ENCODE measurements at places on chromosomes 2 and 18. TPM values are rescaled to one million over a fixed set of nuclear protein-coding genes. Genes with fewer than 3 reads are reported as not detected.

The BMP10 gene
- total RNA-seq: not detected

The BCL11A gene
- total RNA-seq: 4.6 TPM

The ITGB6 gene
- 58.8 TPM for total RNA-seq

The TCF23 gene
- not detected for total RNA-seq

The PROM2 gene
- 5.9 TPM for total RNA-seq

The SIX3 gene
- not detected for total RNA-seq

The PSD4 gene
- total RNA-seq: 44.3 TPM

The MPV17 gene
- total RNA-seq: 110 TPM

The SCN2A gene
- 0.42 TPM for total RNA-seq

The UGT1A7 gene
- 0.16 TPM for total RNA-seq

The NPPC gene
- not detected for total RNA-seq

The FER1L5 gene
- total RNA-seq: 0.34 TPM

The SEMA4F gene
- 10.3 TPM for total RNA-seq

The LYG2 gene
- not detected for total RNA-seq

The RIT2 gene
- not detected for total RNA-seq

The IFIH1 gene
- total RNA-seq: 8.3 TPM

The GKN2 gene
- not detected for total RNA-seq

Measured in hair follicular keratinocyte (primary cell).